ENCODE measurements at places on chromosomes 7 and 10.
A peak's percentile ranks its signal among the peaks of the same experiment; 100 is the strongest.

DNA sequence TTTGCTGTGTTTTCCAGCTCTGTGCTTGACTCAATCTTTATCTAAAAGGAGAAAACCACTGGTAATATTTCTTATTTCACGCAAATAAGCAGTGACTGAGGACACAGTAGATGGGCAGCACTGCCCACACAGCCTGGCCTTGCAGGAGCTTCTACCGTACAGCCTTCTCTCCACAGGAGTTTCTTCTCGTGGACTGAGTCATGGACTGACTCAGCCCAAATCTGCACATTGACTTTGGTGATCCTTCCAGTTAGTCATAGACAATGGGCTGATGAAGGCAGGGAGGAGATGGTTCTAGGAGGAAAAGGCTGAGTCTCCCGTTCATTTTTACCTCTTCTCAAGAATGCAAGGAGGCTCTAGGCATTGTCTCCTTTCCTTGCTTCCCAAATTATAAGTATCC, 200.7 kb downstream of the RAPGEF5 start:
- DNase-seq, result no peak

DNA sequence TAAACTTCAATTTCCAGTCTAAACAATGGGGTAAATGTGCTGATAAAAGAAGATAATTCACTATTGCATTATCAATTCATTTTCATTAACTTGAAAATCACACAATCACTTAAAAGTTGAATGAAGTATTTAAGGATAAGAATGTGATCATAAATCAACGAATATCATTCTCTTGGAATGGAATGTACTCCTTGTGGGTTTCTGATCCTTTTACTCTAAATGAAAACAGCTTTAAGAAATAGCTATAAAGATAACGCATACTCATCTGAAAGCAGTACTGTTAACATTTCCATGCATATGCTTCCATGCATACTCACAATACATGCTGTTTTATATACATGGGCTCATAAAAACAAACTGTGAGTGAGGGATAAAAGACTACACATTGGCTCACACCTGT, 108.8 kb downstream of the ATE1 start:
- DNase-seq, result no peak

DNA sequence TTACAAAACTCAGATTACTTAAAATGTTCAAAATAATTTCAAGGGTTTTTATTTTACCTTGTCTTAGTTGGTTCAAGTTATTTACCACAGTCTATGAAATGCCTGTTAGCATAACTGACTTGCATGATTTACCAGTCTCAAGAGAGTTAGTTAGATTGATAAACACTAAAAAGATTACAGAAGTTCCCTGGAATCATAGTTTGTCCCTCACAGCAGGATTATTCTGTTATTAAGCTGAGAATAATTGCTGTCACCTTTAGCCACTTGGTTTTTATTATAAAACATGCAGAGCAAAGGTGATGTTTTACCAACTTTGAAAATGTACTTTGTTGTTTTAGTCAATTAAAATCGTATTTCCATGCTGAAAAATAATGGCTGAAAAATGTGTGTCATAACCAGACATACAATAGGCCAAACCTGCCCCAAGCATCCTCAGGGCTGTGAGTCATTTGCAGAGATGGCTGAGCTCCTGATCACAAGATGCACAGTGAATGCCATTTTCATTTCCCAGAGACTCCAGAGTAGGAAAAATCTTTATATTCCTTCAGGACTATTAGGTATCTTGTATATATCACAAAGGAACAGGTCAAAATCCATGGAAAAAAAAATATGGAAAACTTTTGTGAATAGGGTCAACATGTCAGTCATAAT, 87.8 kb upstream of the DKK1 start:
- DNase-seq, result no peak

DNA sequence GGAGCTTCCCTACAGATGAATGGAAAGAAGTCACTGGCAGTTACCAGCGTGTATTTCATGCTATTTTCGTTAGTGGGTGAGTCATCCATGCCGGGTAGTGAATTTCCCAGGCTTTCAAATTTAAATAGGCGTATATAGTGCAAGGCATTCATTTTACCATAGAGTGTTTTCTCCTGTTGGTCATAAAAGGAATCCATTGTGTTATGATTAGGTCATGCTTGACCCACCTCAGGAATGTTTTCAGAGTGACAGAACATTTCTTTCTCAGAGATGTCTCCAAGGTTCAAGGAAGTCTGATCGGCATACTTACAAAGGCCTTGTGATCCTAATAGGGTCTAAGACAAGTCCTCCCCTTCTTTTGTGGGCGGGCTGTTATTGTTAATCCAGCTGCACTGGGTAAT, 110.7 kb downstream of the AKR1D1 start:
- no peak for DNase-seq

DNA sequence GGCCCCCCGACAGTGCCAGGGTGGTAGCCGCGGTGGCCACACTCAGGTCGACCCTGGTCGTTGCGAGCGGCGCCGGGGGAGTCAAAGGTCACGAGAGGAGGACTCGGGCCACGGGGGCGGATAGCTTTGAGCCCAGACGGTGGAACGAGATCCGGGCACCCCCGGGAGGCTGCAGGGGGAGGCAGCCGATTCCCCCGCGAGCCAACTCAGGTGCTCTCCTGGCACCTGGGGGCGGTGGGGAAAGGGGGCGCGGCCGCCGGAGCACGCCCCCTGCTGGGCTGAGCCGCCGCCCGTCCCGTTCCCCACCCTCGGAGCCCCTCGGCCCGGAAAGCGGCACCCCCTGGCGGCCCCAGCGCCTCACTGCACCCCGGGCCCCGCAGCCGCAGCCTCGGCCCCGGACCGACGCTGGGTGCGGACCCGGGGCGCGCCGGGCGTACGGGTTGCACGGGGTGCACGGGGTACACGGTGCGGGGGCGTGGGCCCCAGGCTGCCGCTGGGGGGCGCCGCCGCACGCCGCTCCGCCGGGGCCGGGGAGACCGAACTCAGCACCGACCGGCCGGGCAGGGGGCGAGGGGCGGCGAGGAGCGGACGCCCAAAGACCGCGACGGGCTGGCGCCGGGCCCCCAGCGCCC, 521 bp upstream of the NYAP1 start:
- DNase-seq, result peak; percentile 69

- DNase-seq, result no peak
Measured at GRCh38 chr10:55232553-55232952, 431.5 kb upstream of the PCDH15 start.

GRCh38 chr10:62258926-62259325, 9.7 kb downstream of the RTKN2 start:
- no peak for DNase-seq

GRCh38 chr7:50621206-50621605, 56.0 kb upstream of the DDC start:
- no peak for DNase-seq

DNA sequence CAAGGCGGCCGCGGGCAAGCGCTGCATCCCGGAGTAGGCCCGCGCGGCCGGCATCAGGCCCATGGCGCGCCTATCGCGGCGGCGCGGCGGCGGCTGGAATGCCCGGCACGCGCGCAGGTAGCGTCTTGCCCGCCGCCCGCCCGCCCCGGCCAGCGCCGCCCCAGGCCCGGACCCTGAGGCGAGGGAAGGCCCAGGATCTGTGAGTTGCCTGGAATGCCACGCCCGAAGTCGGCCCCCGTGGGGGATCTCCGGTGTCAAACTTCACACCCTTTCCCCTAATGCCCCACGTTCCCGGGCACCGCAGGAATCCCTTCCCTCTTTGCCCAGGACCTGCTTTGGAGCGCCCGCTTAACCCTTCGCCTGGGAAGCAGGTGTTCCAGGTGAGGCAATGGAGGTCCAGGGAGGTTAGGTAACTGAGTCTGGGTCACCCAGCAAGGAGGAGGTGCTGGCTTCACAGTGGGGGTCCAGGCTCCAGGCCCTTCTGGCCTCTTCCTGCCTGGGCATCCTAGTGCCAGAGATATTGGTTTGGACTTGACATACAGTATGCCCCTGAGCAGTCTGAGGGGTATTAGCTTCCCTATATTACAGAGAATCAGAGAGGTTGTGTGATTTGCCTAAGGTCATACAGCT, 138.1 kb downstream of the ARHGAP22 start:
- DNase-seq, result no peak

GRCh38 chr10:4250587-4250887, 465.5 kb upstream of the KLF6 start:
- no peak for DNase-seq

DNA sequence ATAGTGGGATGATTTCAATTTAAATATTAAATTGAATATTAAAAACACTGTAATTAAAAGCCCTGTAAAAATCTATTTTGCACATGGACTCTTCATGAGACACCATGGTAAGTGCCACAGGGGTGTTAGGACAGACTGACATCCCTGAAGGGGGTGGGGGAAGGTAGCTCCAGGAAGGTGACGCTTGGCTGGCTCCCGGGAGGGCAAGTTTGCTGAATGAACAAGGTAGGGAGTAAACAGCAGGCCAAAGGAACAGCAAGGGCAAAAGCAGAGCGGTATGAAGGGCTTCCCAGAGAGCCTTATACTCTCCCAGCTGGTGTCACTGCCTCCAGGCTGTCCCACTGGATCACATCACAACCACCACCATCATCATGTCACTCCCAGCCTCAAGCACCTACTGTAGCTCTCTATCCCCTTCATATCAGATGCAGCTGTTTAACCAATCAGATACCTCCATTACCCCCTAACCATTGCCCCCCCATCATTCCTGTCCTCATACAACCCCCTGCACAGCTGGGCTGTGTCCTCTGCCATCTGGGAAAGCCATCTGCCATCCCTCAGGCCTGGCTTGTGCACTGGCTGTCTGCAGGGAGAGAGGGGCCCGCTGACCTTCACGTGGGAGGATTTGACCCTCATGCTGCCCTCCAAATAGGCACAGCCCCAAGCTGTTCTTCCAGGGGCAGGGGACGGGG, 19.5 kb downstream of the HSPA12A start:
- DNase-seq, result peak; percentile 40

- DNase-seq, result no peak
Measured at GRCh38 chr10:1171586-1171985, 115.4 kb downstream of the WDR37 start.

DNA sequence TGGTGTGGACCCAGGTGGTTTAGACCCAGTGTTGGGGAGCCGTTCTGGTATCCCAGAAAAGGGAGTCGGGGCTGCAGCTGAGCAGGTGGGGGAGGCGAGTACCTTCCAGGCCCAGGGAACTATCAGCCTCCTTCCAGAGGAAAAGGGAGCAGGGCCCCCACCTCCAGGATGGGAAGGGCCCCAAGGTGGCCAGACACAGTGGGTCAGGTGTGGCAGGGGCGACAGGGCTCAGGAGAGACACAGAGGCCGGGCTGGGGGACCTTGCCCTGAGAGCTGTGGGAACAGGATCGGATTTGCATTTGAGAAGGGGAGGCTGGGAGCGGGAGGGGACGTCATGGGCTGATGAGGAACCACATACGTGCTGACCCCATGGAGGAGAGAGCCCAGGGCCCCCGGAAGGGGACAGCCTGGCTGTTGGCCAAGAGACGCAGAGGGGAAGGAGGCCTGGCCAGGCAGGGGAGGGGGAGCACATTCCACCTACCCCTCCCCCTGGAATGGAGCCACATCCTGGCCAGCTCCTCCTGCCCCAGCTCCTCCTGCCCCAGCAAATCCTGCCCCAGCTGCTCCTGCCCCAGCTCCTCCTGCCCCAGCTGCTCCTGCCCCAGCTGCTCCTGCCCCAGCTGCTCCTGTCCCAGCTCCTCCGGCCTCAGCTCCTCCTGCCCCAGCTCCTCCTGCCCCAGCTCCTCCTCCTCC, 9.7 kb upstream of the TTYH3 start:
- DNase-seq, result no peak

GRCh38 chr7:100818366-100818765, 9.0 kb downstream of the EPHB4 start:
- DNase-seq, result no peak

GRCh38 chr10:60125895-60126294, 219.5 kb upstream of the CCDC6 start:
- DNase-seq, result no peak

DNA sequence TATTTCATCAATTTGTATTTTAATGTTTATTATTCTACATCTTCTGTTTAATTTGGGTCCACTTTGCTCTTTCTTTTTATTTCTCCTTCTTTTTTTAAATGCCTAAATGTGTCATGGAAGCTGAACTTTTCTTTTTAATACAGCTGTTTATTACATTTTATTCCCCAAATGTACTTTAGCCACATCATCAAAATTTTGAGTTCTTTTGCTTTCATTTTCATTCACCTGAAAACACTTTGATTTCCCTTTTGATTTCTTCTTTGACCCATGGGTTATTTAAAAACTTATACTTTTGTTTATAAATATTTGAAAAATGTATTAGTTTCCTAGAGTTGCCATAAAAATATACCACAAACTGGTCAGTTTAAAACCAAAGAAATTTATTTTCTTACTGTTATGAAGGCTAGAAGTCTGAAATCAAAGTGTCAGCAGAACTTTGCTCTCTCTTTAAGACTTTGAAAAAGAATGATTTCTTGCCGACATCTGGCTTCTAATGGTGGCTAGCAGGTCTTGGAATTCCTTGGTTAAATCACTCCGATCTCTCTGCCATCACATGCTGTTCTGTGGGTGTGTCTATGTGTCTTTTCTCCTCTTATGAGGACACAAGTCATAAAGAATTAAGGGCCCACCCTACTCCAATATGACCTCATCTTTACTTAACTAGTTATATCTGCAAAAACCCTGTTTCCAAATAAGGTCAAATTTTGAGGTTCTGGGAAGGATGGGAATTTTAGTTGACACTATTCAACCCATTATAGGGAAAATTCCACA, 225.5 kb downstream of the ANKRD7 start:
- DNase-seq, result no peak

- DNase-seq, result no peak
Measured at GRCh38 chr7:96740130-96740529, 30.5 kb upstream of the SEM1 start.

DNA sequence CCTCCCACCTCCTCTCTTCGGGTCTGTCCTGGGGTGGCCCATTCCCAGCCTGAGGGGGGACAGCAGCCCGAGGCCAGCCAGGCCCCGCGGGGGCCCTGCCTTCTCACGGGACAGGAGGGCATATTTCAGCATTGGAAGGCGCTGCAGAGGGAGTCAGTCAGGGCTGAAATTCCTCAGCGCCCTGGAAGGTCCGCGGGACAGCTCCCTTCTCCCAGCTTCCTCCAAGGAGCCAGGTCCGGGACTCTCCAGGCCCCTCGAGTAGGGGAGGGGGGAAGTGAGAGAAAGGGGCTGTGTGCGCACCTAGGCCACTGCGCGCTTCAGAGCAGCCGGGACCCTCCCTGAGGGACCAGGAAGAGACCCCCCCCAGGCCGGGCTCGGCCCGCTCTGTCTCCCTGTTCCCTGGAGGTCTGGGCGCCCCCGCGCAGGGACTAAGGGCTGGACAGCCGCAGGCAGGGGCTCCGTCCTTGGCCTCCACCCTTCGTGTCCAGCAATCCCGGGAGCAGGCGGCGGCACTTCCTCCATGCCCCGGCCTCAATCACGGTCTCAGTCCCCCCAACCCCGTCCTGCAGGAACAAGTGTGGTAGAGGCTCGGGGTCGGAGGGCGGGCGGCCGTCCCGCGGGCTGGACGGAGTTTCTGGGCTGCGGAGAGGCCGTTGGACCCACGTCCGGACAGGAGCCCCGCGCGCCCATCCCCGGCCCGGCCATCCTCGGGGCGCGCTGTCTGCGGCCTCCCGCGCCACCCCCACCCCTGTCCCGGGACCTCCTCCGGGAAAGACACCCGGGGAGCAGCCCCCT, 6.0 kb upstream of the ELFN1 start:
- DNase-seq, result no peak

- no peak for DNase-seq
Measured at GRCh38 chr7:106062521-106062931, 49.6 kb downstream of the SYPL1 start.

GRCh38 chr10:71782221-71782916, 9.0 kb upstream of the VSIR start:
- DNase-seq, result no peak

All from NCI-H2171 (cell line).